ENCODE measurements at places on chromosomes 7 and 10.

DNA sequence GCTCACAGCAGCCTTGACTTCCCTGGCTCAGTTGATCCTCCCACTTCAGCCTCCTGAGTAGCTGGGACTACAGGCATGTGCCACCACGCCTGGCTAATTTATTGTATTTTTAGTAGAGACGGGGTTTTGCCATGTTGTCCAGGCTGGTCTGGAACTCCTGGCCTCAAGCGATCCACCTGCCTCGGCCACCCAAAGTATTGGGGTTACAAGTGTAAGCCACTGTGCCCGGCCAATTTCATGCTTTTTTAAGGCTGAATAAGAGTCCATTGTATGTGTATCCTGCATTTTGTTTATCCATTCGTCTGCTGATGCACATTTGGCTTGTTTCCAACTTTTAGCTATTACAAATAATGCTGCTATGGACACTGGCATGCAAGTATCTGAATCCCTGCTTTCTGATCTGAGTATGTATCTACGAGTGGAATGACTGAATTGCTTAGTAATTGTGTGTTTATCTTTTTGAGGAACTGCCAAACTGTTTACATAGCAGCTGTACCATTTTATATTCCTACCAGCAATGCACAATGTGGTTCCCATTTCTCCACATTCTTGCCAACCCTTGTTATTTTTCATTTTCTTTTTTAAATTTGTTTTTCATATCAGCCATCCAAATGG lies 37.3 kb upstream of the TPST1 start:
- no peak for DNase-seq

- DNase-seq = no peak
These were observed 66.0 kb upstream of the HDAC9 start for GRCh38 chr7:18429547-18429946.

GRCh38 chr10:98301664-98302319 lies 33.8 kb upstream of the LOXL4 start:
- DNase-seq = no peak

DNA sequence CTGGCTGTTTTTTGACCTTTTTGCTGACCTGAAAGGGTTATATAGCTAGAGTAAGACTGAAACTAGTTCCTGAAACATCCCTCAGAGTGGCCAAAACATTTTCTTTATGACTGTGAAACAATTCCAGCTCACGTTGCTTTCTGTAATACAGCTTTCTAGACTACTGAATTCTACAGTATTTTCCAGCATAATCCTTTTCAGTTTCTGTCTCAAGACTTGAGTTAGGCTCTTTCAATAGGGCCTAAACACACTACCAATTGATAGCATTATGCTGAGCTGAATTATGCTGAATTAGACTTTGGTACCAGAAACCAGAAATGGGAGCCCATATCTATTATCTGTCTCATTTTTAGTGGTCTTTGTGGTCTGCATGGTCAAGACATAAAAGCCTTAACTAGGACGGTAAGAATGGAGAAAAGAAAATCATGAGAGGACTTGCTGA lies 72.6 kb downstream of the EPDR1 start:
- no peak for DNase-seq

GRCh38 chr10:90732581-90732980 lies 125.3 kb downstream of the HTR7 start:
- no peak for DNase-seq

DNA sequence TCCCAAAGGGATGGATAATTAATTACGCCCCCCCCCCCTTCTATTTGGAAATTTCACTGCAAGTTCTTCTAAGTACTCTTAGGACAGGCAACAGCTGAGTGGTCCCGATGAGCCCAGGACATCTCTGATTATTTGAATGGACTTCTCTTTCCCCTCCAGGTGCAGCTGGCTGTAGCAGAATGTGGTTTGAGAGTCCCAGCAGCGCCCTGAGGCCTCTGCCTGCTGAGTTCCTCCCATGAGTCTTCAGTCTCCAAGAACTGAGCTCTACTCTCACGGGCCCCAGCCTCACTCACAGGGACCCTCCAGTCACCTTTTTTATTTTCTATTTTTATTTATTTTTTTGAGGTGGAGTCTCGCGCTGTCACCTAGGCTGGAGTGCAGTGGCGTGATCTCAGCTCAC lies 63.6 kb upstream of the SFMBT2 start:
- no peak for DNase-seq

DNA sequence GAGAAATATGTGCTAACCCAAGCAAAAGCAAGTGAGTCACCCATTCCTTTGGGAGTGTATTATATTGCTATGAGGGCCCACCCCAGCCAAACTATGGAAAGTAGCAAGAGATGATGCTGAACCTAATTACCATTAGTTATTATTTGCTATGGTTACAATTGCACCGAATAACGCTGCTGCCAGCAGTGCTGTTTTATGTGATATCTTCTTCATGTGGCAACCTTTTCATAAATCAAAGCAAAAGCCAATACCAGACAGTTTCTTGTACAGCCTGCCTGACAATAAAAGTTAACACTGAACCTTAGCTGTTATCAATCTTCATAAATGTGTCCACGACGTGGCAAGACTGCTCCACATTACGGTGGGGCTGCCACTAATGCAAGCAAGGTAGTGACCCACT lies 241.7 kb upstream of the PLXNA4 start:
- no peak for DNase-seq

GRCh38 chr7:44277391-44277790 lies 48.0 kb downstream of the CAMK2B start:
- no peak for DNase-seq

DNA sequence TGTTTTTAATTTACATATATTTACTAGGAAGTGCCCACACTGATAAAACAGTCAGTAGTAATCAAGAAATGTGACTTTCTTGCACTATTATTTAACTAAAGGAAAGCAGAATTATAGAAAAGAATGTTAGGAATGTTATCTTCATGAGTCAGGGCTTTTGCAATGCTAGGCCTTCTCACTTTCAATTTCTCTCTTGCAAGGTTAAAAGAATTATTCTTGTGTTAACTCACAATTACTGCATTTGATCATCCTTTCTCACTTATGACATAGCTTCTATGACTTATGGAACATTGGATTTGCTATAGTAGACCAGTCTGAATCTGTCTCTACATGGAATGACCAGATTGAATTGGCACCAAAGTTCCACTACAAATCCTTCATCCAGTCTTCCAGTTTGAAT lies 192.4 kb downstream of the SDK1 start:
- DNase-seq = peak; percentile 23

DNA sequence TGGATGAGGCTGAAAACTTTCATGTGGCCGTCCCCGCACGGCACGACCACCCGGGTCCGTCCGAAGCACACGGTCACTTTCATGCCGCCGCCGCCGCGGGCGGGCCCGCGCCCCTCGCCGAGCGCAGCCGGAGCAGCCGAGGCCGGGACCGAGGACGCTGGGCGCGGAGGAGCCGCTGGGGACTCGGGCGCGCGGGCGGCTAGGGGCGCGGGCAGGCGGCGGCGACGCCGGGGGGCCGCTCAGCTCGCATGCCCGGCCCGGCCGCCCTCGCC lies 247 bp downstream of the PARD3 start:
- DNase-seq = no peak

DNA sequence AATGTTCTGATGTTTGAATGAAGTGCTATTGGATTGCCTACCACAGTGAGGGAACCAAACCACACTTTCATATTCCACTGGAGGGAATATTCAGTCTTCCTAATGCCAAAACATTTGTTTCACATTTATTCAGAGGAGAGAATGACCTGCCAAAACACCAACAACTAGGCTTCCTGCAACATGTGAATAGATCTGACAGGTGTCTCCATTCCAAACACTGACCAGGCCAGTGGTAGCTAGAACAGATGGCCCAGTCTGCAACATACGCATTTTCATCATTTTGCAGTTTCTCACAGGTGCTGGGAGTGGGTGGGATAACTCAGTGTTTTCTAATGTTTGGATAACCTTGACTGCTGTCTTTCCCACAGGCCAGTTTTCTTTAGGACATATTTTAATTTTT lies 110.0 kb downstream of the RELN start:
- no peak for DNase-seq

DNA sequence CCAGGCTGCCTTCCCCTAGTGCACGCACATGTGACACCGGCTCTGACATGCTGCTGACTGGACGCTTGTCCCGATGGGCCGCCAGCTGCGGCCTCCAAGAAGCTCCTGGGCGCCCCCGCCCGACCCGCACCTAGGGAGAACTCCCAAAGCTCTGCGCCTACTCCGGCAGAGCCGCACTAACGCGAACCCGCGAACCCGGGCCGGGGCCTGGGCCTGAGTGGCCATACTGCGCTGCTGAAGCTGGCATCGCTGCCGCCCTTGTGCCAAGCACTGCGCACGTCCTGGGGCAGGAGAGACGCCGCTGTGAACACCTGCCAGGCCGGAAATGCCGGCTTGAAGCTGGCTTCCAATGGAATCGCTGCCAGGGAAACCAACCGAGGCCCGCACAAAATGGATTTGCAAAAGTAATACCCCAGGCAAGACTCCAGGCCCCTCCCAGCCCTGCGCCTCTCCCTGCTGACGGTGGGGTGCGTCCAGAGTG lies 85.1 kb downstream of the WASHC2A start:
- no peak for DNase-seq

DNA sequence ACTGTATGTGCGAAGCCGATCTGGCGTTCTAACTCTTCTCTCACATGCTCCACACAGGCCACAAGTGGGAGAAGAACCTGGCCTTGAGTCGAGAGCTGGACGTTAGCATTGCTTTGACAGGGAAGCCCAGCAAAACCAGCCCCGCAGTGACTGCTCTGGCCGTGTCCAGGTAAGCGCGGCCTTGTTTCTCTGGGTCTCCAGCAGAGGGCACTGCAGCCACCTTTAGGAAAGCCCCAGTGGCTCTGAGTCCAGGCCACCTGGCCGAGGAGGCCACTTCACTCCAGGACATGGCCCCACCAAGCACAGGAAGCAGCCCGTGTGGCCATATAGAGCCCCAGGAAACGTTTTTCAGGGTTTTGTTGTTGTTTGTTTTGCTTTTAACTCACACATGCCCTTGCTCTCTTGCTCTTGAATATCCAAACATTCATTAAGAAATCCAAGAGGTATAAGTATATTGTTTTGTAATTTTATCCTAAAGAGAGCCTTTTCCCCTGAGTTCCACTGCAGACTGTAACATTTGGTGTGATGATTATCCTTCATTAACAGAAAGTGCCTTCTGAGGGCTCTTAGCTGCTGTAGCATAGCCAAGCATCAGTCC lies 41.8 kb upstream of the LRRC18 start:
- DNase-seq = peak; percentile 45

DNA sequence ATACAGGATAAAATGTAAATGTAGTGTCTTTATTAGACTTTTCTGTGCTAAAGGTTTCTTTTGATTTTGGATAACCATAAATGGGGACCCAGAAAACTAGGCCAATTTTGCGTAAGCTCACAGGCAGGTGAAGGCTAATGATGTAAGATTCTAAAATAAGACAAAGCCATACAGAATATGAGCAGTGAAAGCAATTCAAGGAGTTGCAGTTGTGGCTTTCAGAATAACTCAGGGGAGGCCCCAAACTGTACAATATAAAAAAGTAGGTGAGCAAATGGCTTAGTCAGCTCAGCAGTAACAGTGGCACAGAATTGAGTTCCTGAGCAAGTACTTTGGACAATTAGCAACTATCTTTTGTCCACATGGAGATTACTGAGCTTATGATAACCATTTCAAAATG lies 81.7 kb upstream of the NRP1 start:
- no peak for DNase-seq

GRCh38 chr7:25792586-25792985 lies 359.4 kb upstream of the NFE2L3 start:
- no peak for DNase-seq

GRCh38 chr10:124064676-124065075 lies 28.7 kb downstream of the CHST15 start:
- no peak for DNase-seq

DNA sequence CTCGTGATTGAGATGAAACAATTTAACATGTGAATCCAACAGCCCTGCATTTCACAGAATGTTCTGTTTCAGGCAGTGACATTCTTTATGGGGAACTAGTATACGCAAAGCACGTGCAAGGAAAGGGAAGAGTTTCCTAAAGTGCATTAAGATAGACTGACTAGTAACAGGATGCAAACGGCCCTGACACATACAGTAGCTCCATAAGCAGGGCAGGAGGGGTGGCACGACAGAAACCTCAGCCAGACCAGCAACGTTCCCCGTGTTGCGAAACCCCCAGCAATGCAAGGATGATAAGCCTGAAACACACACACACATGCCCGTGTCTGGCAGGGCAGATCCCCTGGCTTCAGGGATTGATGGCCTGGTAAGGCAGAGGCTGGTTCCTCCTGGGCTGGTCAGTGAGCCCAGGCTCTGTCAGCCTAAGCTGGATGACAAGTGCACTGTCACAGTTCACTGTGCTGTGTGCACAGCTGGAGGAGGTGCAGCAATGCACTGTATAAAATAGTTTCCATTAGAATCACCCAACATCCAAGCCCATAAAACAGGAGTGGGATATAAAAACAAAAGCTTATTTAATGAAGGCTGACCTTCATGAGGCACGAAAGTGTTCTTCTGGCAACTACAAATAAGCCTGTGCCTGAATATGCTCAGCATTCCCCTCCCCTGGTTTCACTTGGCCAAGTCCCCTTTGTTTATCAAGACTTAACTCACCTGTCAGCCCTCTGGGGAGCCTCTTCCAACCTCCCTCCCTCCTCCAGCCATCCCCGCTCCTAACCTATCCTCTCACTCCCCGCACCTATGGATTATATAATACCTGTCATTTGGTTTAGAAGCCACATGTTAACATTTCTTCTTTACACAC lies 88.8 kb downstream of the GSAP start:
- DNase-seq = peak; percentile 48

DNA sequence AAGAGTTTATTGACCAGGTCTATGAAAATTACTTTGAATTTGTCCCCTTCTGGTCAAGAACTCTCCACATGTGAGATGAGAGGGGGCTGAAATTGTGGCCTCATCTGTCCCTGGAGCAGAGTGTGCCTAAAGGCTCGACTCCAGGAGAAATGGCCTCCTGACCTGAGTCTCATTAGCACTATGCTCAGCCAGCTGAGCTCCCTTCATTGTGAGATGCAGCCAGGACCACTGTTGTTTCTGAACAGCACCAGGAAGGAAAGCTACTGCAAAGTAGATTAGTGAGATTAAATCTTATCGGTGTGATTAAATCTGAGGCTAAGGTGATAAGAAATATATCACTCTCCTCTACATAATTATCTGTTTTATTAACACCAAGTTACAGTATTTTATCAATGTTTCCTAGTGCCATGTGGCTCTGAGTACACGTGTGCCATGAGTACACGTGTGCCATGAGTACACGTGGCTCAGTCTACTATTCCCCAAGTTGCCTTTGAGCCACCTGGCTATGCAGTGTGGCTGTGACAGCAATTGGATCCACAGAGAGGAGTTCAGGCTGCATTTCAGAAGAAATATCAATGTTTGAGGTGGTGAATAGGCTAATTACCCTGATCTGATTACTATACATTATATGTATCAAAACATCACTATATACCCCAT lies 126.9 kb downstream of the IPMK start:
- DNase-seq = no peak

GRCh38 chr7:149790146-149790548 lies 16.8 kb upstream of the ZNF467 start:
- no peak for DNase-seq

DNA sequence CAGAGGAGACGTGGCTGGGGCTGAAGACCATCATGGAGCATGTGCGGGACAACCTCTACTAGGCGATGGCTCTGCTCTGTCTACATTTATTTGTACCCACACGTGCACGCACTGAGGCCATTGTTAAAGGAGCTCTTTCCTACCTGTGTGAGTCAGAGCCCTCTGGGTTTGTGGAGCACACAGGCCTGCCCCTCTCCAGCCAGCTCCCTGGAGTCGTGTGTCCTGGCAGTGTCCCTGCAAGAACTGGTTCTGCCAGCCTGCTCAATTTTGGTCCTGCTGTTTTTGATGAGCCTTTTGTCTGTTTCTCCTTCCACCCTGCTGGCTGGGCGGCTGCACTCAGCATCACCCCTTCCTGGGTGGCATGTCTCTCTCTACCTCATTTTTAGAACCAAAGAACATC lies 22.0 kb upstream of the CPA5 start:
- DNase-seq = no peak
